CD4-positive, CD25-positive, alpha-beta regulatory T cell (primary cell): ENCODE measurements at places on chromosomes 6 and 20. TPM values are rescaled to one million over a fixed set of nuclear protein-coding genes. Genes with fewer than 3 reads are reported as not detected.

DNA sequence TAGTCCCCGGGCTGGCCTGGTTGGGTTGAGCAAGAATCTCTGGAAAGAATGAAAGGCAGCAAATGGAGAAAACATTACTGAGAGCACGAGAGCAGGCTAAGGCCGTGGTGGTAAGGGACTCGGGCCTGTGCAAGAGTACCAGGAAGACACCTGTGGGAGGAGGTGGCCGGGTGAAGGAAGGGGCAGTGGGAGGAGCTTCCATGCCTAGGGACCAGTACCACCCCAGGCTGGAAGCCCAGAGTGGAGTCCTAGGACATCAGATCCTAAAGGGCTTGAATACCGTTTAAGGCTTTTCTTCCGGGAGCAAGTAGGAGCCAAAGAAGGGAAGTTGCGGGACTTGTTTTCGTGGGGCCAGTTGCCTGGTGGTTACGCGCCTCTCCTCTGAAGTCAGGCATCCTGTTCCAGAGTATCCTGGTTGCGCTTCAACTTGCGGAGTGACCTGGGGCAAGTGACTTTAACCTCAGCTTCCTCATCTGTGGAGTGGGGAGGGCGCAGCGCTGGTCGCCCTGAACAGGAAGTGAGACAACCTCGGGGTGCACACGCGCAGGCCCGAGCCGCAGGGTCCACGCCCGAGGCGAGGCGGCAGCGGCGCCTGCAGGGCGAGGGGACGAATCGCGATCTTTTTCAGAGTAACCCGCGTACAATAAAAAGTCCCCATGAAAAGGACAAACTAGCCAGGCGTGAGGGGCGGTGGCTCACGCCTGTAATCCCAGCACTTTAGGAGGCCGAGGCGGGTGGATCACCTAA, 1.1 kb upstream of the TPD52L2 start:
- peaks cover 5% of the 10 kb centered on the region for H3K36me3 ChIP-seq
- peaks cover 30% of the 10 kb centered on the region for H3K4me1 ChIP-seq
- DNase-seq = peak; percentile 79
- H3K27ac ChIP-seq = peak overlapping the region; percentile 90
- H3K4me3 ChIP-seq = peak overlapping the region; percentile 75

- H3K27me3 ChIP-seq = no peaks in the 10 kb centered on the region
- no peak overlapping the region for H3K27ac ChIP-seq
- no peaks in the 10 kb centered on the region for H3K36me3 ChIP-seq
- H3K4me1 ChIP-seq = no peaks in the 10 kb centered on the region
These were observed 107.4 kb downstream of the TBX18 start for GRCh38 chr6:84657025-84657424.

SEMG2 gene
- not detected for total RNA-seq

GRCh38 chr20:62069741-62070216, 4.1 kb upstream of the TAF4 start:
- no peak overlapping the region for H3K4me3 ChIP-seq
- H3K27ac ChIP-seq = no peak overlapping the region
- peaks cover 19% of the 10 kb centered on the region for H3K4me1 ChIP-seq
- H3K27me3 ChIP-seq = no peaks in the 10 kb centered on the region

DEFB116 gene
- total RNA-seq = not detected

DNA sequence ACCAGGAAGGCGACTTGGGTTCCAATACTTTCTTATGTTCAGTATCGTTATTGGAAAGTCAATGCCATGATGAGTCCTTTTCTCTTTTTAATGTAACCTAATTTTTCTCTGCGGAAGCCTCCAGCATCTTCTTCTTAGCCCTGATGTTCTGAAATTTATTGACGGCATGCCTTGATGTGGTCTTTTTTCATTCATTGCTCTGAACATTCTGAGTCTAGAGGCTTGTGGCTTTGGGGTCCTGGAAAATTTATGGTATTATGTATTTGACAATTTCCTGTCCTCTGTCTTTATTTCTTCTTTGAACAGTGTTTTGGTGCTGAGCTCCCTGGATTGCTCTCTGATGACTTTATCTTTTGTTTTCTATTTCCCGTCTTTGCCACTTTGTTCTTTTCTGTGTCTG, 28.7 kb upstream of the MAS1 start:
- H3K27me3 ChIP-seq = peaks cover 14% of the 10 kb centered on the region
- H3K27ac ChIP-seq = no peak overlapping the region
- H3K4me3 ChIP-seq = no peak overlapping the region

GRCh38 chr20:4083098-4083865, 67.9 kb upstream of the RNF24 start:
- no peak for DNase-seq
- peaks cover 32% of the 10 kb centered on the region for H3K4me1 ChIP-seq
- no peaks in the 10 kb centered on the region for H3K27me3 ChIP-seq
- H3K27ac ChIP-seq = peak overlapping the region; percentile 62
- no peaks in the 10 kb centered on the region for H3K36me3 ChIP-seq

GPR6 gene
- not detected for total RNA-seq

BPIFB4 gene
- total RNA-seq = not detected

DNA sequence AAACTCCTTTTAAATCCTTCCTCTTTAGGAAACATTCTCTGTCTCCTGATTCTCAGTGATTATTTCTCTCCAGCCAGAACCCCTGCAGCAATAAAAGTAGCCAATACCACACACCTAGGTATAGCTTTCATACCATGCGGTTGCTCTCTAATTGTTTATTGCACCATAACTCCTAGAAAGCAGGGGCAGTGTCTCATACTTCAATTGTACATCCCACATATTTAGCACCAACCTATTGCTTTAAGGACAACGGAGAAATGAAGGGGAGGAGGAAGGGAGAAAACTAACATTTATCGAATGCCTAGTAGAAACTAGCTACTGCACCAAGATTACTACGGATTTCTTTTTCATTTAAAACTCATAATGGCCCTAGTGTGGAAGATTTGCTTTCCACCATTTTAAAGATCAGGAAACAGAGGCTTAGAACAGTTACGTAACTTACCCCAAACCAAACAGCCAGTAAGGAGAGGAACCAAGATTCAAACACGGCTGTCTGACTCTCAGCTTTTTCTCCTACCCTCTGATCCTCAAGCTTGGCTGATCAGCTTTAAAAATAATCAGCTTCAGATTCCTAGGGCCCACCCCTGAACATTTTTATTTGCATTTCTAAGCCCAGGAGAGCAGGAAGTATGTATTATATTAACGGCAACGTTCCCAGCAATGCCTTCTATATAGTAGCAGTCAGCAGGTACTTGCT, 43.4 kb upstream of the ATXN1 start:
- no peaks in the 10 kb centered on the region for H3K36me3 ChIP-seq
- DNase-seq = no peak
- H3K27ac ChIP-seq = no peak overlapping the region
- no peak overlapping the region for H3K4me3 ChIP-seq
- H3K27me3 ChIP-seq = peaks cover under 1% of the 10 kb centered on the region

DNA sequence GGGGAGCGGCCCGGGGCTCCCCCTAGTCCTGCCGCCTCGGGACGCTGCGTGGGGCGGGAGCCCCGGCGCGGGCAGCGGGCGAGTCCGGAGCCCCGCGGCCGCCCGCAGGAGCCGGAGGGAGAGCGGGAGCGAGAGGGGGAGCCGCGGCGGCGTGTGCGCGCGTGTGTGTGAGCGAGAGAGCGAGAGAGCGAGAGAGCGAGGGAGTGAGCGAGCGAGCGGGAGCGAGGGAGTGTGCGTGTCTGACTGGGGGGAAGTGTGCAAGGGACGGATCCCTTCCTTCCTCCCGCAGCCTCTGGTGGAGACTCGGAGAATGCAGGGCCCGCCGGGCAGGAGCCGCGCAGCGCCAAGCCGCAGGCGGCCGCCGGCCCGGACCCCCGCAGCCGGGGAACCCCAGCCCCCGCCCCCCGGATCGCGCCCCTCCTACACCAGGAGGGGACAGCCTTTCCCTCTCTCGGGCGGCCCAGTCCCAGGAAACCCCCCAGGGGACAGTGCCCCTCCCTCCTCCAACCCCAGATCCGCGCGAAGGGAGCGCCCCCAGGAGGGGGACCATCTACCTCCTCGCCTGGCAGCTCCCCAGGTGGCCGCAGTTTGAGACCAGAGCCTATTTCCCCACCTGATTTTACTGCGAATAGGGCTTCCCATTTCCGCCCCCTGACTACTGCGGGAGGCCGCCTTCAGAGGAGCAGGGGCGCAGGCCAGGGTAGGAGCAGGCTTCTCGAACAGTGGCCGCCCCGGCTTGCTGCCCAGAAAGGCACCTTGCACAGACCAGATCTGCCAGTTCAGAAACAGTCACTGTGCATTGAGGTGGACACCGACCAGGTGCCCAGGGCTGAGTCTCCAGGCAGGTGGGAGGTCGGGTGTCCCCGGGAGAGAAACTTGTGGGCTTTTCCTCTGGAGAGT, at the start of gene CDH22:
Gene CDH22, minus strand, starts transcription at position 241 of the 900 bp plus-strand sequence. CDS start 57,204 bp downstream, outside the sequence.
- no peak within 1 kb of the TSS for H3K4me3 ChIP-seq
- H3K27me3 ChIP-seq = peaks cover 46% of the 10 kb centered on the region
- no peak within 1 kb of the TSS for H3K27ac ChIP-seq
- H3K4me1 ChIP-seq = peaks cover 25% of the 10 kb centered on the region
- peak; percentile 10 for DNase-seq

- H3K27me3 ChIP-seq = no peaks in the 10 kb centered on the region
- no peak overlapping the region for H3K4me3 ChIP-seq
- no peak for DNase-seq
- no peaks in the 10 kb centered on the region for H3K4me1 ChIP-seq
- no peak overlapping the region for H3K27ac ChIP-seq
These were observed 46.1 kb downstream of the ME1 start for GRCh38 chr6:83384751-83385150.

CGA gene
- 0.62 TPM for total RNA-seq

SYNCRIP gene
- 82.3 TPM for total RNA-seq

ETV7 gene
- total RNA-seq = 6.3 TPM

GRCh38 chr6:170188571-170189001, 102.3 kb downstream of the DLL1 start:
- H3K27me3 ChIP-seq = no peaks in the 10 kb centered on the region
- DNase-seq = no peak
- H3K4me1 ChIP-seq = no peaks in the 10 kb centered on the region
- H3K27ac ChIP-seq = no peak overlapping the region
- no peak overlapping the region for H3K4me3 ChIP-seq

GRCh38 chr20:14855171-14855570, 517.8 kb upstream of the FLRT3 start:
- no peak for DNase-seq
- H3K4me3 ChIP-seq = no peak overlapping the region
- no peaks in the 10 kb centered on the region for H3K36me3 ChIP-seq
